Progenitor cell of endocrine pancreas (in vitro differentiated cells): ENCODE measurements at places on chromosomes 16 and 17.
A peak's percentile ranks its signal among the peaks of the same experiment; 100 is the strongest.

DNA sequence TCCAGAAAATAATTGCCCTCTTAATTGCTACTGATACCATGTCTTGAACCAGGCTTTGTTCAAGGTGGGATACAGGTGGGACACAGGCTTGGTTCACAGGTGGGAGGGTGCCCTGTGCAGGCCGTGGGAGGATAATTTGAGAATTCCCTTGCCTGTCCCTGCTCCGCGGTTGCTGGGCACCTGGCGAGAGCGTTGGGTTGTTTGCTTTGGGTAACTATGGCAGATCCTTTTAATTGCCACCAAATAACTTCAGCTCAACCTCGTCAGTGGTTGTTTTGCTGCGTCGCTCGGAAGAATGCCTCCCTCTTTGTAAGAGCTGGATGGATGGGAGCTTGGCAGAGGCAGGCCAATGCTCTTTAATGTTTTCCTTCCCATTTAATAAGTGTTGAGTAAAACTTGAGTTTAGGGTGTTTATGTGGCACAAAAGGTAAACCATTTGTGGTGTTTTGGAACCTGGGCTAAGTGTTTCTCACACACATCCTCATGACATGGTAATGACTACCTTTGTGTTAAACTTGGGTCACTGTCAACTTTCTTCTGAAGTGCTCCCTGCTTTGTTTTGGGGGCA, 202.5 kb downstream of the MSI2 start:
- no peak for DNase-seq

- DNase-seq, result no peak
Measured at GRCh38 chr16:82470620-82471152, 156.1 kb upstream of the CDH13 start.

DNA sequence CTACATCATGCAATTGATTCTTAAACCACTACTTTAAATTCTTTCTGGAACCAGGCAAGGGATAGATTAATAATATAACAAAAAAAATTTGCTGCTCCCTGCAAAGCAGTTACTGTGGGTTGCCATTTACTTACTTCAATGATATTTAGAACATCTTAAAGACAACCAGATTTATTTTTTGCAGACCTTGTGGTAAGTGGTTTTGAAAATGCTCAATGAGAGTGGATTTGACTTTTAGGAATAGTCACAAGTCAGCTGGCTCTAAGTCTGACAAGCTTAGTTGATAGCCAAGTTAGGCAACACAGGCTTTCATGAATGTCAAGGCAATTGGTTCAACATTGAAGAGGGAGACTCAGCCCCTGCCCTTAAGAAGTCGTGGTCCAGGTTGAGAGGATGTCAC, 11.8 kb downstream of the MARCHF10 start:
- no peak for DNase-seq

DNA sequence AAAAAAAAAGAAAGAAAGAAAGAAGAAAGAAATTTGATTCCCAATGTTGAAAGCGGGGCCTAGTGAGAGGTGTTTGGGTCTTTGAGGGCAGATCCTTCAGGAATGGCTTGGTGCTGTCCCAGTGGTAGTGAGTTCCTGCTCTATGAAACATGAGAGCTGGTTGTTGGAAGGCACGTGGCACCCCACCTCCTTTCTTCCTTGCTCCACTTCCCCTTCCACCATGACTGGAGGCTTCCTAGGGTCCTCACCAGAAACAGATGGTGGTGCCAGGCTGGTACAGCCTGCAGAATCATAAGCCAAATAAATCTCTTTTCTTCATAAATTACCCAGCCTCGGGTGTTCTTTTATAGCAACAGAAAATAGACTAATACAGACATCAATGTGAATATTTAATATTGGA, 147.3 kb upstream of the KCNJ18 start:
- no peak for DNase-seq

- peak; percentile 65 for DNase-seq
Measured at GRCh38 chr17:60135151-60135950, 14.4 kb upstream of the CA4 start.

DNA sequence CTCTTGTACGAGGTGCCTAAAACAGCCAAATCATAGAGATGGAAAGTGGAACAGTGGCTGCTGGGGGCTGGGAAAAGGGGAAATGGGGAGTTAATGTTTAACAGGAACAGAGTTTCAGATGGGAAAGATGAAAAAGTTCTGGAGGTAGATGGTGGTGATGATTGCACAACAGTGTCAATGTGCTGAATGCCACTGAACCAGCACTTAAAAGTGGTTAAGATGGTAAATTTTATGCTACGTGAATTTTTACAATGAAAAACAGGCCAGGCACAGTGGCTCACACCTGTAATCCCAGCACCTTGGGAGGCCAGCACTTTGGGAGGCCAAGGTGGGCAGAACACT, 130.4 kb downstream of the C16orf78 start:
- DNase-seq, result no peak

DNA sequence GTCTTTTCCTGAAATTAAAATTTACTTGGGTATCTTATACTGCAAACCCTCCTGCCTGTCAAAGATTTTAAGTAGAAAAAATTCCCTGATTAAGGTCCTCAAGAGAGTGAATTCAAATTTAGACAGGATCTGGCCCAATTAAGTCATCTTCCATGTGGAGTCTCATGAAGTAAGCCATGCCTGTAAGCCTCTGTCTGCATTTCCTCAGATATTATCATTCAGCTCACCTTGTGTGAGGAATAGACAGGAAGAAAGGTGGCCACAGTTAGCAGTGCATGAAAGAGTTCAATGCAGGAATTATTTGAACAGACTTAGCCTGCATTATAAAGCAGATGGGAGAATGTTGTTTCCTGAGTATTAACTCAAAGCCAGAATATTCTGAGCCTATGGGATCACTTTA, 174.7 kb downstream of the HS3ST3A1 start:
- no peak for DNase-seq

- no peak for DNase-seq
Measured at GRCh38 chr17:16975277-16975651, 3.3 kb upstream of the TNFRSF13B start.

- DNase-seq, result no peak
Measured at GRCh38 chr16:31043352-31043751, 10.0 kb downstream of the STX4 start.

DNA sequence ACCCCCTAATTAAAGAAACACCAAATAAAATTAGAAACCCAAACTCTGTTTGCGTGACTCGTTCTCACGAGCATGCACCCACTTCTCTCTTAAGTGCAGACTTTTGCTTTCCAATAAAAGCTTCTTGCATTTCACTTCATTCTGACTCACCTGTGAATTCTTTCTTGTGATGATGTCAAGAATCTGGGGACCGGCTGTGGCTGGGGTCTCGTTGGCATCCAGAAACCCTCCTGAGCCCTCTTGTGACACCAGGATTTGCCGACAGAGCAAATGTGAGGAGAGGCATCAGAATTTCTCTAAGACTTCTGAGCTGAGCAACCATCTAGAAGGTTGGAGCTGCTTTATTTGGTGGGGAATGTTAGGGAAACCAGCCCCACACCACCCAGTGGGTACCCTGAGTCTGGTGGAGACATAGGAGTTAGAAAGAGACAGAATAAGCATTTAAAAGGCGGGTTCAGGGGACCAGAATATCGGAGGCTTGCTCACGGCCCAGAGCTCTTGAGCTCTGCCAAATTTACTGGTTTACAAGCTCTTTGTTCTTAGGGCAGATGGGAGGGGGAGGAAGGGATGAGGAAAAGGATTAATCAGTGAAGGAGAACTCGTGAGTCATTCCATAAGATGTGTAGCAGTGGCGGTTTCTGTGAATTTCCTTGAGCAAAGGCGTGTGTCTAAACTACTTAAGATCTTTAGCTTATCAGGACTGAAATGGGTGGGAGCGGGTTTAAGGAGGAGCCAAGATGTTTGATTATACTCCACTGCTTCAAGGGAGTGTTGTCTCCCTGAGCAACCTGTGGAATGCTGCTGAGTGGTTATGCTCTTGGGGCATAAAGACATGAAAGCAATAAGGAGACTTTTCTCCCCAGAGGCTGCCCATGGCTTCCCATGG, 24.2 kb upstream of the TMC5 start:
- DNase-seq, result no peak

DNA sequence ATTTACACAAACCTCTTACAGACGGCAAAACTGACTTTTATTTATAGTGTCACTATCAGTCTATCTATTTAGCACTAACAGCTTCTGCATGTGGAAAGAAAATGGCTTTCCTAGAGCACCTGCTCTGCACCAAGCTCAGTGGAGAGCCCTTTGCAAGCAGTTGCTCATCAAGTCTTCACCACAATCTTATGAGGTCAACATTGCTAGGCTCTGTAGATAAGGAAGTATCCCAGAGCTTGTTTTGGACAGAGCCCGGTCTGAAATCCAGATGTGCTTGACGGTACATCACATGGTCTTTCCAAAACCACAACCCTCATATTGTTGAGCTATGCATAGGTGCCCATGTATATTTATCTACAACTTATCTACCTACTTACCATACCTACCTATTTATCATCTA, 572.7 kb upstream of the CDH5 start:
- no peak for DNase-seq

GRCh38 chr16:75899163-75899562, 172.9 kb upstream of the CPHXL start:
- DNase-seq, result no peak

- DNase-seq, result no peak
Measured at GRCh38 chr17:82674656-82675475, 23.6 kb downstream of the RAB40B start.

GRCh38 chr17:20121359-20122253, 112.4 kb downstream of the SPECC1 start:
- DNase-seq, result peak; percentile 63

DNA sequence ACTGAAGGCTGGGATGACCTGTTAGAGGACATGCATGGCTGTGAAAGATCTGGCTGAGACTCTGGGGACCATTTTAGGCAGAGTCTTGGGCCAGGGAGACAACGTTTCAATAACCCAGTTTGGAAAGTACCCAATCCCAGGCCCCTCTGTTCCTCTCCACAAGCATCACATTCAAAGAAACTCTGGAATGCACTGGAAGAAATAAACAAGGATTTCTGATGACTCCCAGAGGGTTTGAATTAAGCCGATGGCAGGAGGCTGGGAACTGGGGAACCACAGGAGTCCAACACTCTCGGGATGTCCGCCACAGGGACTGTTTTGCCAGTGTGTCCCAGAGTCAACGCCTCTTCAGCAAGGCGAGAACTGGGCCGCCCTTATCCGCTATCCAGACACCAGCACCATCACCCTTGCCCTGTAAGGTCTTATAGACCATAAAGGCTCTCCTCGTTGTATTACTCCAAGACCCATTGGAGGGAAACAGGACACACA, 3.3 kb downstream of the PMP22 start:
- no peak for DNase-seq

DNA sequence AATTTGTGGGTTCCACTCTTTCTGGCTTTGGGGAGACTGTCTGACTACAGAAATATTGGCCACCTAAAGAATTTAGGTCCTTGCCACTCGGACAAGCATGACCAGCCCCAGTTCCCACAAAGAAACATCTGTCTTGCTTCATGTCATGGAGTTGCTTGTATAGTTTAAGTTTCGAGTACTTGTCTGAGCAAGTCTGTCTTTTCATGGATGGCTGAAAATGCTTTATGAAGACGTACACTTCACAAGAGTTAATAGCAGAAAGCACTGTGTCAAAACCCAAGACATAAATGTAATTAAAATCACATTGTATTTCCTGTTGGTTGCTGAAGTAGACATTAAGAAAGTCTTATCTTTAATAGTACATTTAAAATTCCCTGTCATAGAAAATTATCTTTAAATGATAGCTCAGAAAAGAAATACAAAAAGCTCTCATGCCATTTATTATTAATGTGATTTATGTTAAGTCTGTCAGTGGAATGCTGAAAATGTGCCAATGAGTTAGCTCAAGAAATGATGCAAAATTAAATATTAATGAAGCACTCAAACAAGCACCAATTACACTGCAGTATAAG, 29.8 kb upstream of the XYLT2 start:
- DNase-seq, result no peak

DNA sequence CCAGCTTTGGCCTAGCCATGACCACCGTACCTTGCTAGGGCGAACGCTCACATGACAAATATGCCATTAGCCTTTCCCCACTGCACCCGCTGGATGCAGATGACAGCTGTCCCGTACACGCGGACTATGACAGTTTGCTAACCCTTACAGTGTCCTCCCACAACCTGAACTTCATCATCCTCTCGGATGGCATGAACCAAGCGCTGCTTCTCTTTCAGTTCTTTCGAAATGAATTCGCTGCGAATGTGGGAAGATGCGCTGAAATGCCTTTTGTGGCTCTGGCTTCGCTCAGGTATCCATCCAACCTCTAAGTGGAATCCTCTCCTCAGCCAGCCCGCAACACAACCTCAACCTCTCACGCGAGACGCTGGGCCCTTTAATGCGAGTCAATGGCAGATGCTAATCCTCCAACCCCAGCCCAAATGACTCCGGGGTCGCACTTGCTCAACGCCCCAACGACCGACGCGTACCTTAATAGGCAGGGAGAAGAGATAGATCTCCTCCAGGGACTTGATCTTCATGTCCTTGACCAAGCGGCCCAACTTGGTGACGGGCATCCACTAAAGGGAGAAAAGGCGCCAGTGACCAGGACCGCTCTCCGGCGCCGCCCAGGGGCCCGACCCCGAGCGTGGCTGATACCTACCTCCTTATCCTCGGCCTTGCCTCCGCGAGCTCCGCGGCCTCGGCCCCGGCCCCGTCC, 670 bp downstream of the RPS2 start:
- no peak for DNase-seq

- DNase-seq, result no peak
Measured at GRCh38 chr16:86396901-86397311, 113.4 kb upstream of the FOXF1 start.

GRCh38 chr16:15493466-15494180, 59.2 kb downstream of the BMERB1 start:
- DNase-seq, result no peak

DNA sequence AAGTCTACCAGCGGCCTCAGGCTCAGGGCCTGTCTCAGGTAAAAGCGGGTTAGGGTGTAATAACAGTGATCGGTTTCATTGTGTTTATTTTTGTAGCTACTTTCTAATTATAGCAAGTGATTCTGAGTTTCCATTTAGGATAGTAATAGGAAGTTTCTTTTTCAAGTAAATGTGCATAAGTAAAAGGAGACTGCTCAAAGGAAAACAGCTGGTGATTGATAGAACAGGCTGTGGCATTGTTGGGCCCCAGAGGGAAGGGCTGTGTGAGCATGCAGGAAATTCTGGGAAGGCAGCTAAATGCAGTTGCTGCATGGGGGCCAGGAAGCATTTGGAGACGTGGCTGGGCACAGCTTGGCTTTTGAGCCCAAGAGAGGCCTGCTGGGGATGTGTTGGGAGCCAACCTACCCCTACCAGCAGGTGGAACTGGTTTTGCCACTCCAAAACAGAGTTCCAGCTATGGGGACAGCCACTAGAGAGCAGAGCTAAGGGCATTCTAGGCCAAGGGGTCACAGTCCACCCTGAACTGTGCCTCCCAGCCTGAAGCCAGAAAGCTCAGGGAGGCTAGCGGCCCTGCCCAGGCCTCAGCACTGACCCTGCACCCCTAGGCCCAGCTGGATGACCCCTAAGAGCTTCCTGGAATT, 12.6 kb downstream of the SNX20 start:
- no peak for DNase-seq

- DNase-seq, result no peak
Measured at GRCh38 chr16:61150351-61150750, 885.9 kb downstream of the CDH8 start.
